ENCODE measurements at places on chromosomes 4 and X.

DNA sequence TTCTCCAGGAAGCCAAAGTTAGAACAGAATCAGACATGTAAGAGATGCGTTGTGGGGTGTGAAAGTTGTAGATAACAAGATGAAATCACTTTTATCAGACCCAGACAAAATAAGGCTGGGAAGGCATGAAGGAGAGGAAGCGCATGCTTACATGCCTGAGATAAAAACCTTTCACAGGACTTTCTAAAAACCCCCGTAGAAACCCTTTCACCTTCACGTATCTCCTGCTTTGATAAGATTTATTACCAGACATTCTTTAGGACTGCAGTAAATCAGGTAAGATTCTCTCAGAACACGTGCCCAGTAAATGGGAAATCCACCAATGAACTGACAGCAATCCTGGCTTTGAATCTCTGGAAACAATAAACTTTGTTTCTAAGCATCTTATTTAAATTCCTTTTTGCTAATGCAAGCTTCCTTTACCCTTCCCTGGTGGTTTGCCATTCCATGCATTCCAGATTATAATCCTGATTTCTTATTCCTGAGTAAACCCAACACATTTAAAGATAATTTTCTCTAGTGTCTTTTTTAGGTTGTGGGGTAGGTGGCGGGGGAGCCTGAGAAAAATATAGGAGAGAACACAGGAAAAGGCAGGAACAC, 254.6 kb upstream of the LDB2 start:
- no peak for DNase-seq

DNA sequence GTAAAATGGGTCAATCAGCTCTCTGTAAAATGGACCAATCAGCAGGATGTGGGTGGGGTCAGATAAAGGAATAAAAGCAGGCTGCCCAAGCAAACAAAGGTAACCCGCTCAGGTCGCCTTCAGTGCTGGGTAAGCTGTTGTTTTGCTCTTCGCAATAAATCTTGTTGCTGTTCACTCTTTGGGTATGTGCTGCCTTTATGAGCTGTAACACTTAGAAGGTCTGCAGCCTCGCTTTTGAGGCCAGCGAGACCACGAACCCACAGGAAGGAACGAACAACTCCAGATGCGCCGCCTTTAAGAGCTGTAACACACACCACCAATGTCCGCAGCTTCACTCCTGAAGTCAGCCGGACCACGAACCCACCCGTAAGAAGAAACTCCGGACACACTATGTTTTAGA, 11.5 kb upstream of the CAMK2D start:
- DNase-seq: no peak

- DNase-seq: no peak
These were observed 138.8 kb upstream of the BANK1 start for GRCh38 chr4:101651778-101652177.

- no peak for DNase-seq
These were observed 1887.8 kb downstream of the PCDH7 start for GRCh38 chr4:32607978-32608377.

GRCh38 chr4:48340276-48340964, 909 bp upstream of the SLAIN2 start:
- DNase-seq: no peak

DNA sequence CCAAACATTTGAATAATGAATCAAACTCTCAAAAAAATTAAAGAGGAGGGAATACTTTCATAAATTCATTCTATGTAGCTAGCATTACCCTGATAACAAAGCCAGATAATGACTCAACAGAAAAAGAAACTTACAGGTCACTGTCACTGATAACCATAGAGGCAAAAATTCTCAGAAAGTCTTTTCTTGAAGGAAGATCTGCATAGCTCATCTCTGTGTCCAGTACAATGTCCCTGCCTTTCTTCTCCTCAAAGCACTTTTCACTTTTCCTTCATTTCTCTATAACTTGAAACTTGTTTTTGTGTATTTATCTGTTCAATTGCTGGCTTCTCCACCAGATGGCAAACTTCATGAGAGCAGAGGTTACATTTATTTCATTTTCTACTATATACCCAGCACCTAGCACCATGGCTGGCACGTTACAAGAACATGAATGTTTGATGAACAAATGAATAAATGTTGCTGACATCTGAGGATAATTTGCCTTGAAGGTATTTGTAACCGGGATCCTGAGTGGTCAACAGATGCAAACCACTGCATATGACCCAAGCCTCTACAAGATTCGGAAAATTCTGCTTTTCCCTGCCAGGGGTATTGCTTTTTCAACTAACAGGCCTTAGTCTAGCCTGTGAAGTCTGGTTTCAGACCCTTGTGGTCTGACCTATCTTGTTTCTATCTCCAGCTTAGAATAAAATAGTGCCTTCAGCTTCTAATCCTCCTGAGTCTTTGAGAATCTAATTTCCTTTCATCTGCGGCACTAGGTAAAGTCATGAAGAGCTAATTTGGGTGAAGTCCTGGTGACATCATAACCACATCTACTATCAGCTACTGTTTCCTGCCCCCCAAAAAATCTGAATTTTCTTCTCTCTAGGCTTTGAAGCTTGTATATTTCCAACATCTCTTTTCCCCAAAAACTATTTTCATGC, 52.5 kb upstream of the ANTXR2 start:
- no peak for DNase-seq

DNA sequence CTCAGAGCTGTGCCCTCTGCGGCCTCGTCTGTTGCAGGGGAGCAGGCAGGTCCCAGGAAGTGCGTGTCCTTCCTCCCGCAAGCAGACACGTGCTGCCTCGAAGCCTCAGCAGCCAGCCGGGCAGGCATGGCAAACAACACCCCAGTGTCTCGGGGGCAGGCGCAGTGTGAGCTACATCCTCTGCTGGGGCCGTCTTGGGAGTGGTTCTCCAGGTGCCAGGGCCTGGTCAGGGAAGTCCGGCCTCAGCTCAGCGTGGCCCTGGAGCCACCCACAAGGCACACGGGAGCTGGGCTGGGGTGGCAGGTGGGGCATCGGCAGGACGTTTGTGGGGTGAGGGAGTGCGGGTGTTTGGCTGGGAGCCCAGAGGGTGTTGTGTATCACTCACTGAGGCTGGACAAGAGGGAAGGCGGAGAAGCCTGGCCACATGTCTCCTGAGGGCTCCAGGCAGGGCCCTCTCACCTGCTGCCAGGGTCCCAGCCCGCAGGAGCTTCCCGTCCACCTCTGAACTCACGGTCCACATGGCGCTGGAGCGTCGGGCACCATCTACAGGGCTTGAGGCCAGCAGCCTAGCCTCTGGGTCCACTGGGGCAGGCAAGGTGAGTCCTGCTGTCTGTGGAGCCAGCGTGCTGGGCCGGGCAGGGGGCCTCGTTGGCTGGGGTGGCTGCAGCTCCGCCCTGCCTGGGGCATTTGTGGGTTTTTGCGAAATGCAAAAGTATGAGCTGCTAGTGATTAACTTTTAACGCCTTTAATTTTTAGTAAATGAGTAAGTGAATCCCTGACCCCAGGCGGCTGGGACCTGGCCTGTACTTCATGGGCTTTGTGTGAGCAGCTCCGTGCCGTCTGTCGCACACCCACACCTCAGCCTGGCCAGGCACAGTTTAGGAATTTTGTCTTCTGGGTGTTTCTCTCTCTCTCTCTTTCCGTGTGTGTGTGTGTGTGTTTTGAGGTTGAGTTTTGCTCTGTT, 17.3 kb upstream of the UVSSA start:
- DNase-seq: peak; percentile 89

- DNase-seq: no peak
These were observed 2.2 kb upstream of the GPR78 start for GRCh38 chr4:8577972-8578371.

DNA sequence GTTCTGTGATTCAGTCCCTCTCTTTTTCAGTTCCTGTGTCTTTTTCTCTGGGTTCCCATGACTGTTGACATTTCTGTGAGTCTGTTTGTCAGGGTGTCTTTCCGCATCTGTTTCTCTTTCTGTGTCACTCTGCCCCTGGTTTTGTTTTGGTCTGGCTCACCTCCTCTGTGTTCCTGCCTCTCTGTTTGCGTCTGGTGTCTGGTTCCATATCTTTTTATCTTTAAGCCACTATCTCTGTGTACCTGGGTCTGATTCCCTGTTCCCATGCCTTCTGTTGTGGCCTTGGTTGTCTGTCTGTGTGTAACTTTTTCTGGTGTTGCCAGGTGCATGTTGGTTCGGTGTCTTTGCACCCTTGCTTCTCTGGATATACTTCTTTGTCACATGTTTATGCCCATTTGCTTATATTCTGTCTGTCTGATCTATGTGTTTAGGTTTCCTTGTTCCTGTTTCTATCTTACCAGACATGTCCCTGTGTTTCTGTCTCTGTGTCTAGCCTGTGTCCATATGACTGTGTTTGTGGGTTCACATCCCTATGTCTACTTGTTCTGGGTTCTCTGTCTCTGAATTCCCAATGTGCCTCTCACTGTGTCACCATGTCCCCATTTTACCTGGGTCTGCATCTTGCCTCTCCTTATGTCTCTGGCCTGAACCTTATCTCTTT, 50.2 kb downstream of the ITIH6 start:
- DNase-seq: no peak

DNA sequence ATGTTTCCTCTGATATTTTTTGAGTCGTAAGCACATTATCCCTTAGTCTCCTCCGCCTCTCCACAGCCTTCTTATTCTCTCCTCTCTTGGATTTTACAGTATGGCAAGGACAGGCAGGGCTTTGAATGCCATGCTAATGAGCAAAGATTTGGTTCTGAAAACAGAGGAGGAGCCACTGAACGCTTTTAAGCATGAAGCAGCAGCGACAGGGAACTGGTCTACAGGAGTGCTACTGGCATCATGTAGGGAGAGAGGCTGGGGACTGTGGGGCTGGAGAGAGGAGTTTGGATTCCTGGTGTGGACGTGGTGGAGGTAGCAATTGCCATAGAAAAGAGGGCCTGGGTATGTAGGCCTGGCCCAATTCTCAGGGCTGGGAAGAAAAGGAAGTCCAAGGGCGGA, 4.6 kb upstream of the CD99L2 start:
- DNase-seq: no peak

- DNase-seq: no peak
These were observed 12.8 kb upstream of the NSUN7 start for GRCh38 chr4:40736910-40737309.

DNA sequence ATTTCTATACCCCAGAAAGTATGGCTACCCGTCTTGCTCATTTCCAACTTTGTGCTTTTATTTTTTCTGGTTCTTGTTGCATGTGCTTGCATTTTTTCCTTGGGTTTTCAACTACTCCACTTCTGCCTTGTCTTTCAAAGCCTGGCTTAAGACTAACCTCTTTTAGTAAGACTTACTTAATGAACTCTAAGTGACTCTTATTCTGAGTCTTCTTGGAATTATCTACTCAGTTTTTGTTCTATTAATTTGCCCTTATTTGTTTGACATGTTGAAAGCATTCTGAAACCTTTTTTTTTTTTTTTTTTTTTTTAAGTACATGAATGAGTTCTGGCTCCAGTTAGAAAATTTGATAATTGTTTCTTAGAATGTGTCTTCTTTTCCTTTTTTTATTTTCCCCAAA, 74.8 kb downstream of the SLIT2 start:
- no peak for DNase-seq

GRCh38 chr4:8046925-8047541, 107.4 kb upstream of the AFAP1 start:
- no peak for DNase-seq

GRCh38 chrX:110944311-110944750, 148.7 kb upstream of the CHRDL1 start:
- DNase-seq: no peak

GRCh38 chr4:152540293-152540674, 4.4 kb upstream of the FBXW7 start:
- DNase-seq: no peak

DNA sequence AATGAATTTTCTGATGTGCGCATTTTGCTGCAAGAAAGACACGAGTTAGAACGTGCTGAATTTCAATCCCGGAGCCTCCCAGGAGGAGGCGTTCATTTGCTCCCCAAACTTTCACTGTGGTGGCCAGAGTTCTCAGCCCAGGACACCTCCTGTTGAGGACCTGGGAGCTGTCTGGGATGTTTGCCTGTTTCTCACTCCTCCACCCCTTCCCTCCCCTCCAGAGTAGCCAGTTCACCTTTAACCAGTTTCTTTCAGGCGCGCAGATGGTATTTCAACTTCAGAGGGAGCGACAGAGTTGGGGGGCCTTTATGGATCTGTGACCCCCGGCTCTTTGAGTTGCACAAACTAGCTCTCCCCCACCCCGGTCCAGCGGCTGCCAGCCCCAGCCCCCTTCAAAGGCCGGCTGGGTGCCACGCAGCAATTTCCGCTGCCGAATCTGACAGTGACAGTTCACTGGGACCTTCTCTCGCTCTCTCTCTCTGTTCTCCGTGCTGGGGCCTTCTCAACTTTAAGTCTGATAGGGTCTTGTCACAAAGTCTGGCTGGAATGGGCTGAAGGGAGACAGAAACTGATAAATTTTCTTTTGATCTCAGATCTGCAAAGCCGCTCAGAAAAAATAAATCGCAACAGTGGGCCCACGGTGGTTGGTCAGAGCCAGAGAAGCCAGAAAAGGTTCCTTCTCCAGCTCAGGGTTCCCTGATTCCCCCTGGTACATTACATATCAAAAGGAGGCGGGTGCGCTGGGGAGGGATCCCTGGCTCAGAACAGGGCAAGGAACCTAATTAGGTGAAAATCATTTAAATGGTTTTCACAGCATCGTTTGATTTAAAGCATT, 100.0 kb upstream of the STX18 start:
- no peak for DNase-seq

- no peak for DNase-seq
These were observed 28.1 kb downstream of the INPP4B start for GRCh38 chr4:142818031-142818430.

GRCh38 chr4:181013162-181013561, 1230.0 kb upstream of the TENM3 start:
- DNase-seq: no peak

- no peak for DNase-seq
These were observed 10.2 kb upstream of the MSANTD1 start for GRCh38 chr4:3238721-3239120.

DNA sequence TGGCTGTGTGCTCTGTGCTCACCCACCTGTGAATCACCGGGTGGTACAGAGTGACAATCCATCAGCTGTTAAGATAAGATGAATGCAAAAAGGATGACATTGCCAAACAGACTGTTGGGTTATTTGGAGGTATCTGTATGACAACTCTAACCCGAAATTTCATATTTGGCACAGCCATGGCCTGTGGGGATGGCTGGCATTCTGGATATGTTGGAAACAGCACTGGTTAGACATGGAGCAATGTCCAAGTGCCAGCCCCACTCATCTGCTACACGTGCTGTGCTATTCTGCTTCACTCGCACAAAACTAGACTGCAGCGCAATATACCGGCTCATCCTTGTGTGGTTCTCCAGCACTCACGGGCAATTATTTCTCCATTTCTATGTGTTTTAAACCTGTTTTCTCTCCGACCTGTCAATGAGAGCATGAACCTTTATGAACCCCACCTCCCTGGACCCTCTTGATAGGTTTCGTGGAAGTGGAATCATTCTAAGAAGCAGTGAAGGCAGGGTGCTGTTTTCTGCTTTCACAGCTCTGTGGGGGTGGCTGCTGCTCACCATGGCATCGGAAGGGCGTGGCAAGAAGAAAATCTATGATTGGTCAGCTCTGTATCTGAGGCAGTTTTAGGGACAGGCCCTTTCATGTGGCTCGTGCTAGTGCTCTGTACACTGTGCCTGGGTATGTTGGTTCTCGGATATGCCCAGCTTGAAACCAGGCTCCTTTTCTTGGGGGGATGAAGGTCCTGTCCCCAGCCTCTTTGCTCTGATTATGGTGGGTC, 94.9 kb downstream of the ENPP6 start:
- no peak for DNase-seq

Data from RWPE2 (cell line).